Stimulated activated CD8-positive, alpha-beta memory T cell treated with anti-CD3 and anti-CD28 coated beads, Interleukin-2, amount 100 ng/mL, for 1 hour (primary cell): ENCODE measurements at places on chromosomes 2 and 18.

DNA sequence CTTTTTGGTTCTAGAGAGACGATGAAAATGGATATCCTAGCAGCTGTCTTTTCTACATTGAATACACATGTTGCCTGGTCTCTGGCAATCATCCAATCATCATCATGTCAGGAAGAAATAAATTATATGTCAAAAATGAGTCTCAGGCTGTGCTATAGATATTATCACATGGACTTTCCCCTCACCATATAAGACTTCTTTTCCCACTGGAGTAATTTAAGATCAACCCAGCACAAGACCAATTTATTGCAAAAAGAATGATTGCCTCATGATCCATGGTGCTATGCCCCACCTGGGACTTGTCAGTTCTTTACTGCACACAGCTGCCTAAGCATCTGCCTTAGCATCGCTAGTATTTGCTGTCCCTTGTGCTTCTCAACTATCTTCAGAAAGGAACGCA, 783.7 kb upstream of the TMEFF2 start:
- no peak for DNase-seq

- no peak for DNase-seq
These were observed 81.5 kb downstream of the EPHA4 start for GRCh38 chr2:221490506-221491060.

- DNase-seq, result no peak
These were observed 107.4 kb upstream of the KCTD1 start for GRCh38 chr18:26655525-26656430.

GRCh38 chr2:239019183-239019581, 171.3 kb downstream of the TWIST2 start:
- DNase-seq, result no peak

DNA sequence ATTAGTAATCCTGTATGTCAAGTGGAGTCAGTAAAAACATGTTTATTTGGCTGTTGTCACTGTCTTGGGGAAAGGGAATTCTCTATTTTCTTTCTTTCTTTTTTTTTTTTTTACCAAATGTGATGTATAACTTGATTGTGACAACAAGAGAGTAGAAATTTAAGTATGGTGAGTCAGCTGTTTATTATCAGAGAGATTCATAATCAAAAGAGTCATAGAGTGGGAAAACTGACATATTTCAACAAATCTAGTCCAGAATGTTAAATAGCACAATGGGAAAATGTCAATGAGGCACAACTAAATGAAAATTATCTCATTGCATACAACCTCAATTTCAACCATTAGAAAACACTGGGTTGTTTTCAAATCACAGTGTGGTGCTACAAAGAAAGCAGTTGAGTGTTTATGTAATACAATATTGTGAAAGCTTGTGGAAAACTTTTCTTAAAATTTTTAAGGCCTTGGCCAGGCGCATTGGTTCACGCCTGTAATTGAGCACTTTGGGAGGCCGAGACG, 111.9 kb upstream of the DTNA start:
- DNase-seq, result no peak

- DNase-seq, result peak; percentile 33
These were observed 38.1 kb downstream of the SNED1 start for GRCh38 chr2:241036397-241036963.

GRCh38 chr2:84782717-84783442, 98.0 kb downstream of the TRABD2A start:
- peak; percentile 7 for DNase-seq

DNA sequence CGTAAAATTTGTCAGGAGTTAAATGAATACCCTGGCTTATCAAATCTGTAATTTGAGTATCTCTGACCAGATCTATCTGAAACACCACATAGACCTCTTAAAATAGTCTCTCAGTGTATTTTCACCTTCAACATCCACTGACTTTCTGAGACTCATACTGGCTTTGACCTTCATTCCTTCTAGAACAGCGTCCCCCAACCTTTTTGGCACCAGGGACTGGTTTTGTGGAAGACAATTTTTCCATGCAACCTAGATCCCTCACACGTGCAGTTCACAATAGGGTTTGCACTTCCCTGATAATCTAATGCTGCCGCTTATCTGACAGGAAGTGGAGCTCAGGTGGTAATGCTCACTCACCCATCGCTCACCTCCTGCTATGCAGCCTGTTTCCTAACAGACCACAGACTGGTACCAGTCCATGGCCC, 3.2 kb downstream of the NBAS start:
- DNase-seq, result no peak

GRCh38 chr2:143787674-143788073, 658.5 kb downstream of the ARHGAP15 start:
- DNase-seq, result no peak

DNA sequence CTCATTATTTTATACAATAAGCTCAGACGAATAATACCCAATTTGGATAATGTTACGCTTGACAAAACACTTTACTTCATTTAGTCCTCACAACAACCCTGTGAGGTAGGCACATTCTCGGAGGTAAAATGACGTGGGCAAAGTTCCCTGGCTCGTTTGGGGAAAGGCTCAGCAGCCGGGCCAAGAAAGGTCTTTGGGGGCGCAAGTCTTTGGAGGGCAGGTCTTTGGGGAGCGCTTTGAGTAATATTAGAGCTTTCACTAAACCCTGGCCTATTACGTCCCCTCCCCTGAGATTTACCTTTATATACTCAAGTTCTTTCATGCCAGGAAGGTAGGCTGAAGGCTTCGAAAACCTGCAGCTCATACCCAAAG, 427 bp downstream of the RBKS start:
- no peak for DNase-seq

DNA sequence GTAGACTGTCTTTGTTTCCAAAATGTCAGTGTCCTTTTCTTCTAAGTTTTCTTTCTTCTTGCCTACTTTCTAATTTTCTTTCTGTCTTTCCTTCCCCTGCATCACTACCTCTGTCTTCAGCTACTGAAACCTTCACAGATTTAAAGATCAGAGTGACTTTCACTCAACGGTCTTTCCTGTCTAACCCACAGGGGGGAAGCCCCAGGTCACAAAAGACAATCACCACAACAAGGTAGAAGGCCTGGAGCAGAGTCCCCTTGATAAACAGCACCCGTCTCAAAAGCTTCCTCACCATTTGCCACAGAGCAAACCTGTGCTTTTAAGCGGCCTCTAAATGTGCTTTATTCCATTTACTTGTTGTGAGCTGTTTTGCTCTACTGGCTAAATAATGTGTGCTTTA, 665.4 kb downstream of the BCL11A start:
- DNase-seq, result peak; percentile 4

DNA sequence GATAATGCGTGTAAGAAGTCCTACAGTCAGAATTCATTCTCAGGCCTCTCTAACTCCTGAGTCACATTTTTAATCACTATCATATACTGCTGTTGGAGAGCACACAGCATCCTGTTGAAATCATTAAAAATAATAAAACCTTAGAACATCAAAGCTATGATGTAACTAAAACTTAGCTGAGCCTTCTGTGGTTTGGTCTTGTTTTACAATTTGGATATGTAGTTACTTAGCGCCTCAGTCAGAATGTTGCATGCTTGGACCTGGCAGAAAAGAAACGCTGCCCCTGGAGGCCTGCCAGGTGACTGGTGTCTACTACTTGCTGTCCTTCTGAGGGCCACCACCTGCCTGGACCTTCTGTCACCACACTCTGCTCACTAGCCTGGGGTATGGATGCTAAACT, 261.1 kb upstream of the RASGRP3 start:
- no peak for DNase-seq

DNA sequence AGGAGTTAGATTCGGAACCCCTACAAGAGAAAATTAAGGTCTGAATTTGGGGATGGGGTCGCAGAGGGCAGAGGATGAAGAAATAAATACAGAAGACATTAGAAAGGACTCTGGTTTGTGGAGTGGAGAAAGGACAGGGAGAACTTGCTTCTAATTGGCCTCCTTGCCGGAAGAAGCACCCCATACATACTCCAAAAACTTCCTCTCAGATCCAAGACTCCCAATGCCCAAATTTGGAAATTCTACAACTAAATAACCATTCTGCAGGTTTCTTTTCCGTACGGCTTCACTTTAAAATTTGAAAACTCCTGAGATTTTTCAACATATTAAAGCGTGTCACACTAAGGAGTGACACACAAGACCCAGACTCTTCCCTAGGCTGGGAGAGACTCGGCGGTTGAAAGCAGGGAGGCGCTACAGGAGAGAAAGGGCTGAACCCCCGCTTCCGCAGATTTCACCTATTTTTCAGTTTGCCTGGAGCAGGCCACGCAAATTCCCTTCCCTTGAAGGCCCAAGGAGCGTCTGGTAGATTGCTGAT, 478 bp downstream of the CLHC1 start:
- no peak for DNase-seq

- DNase-seq, result peak; percentile 10
These were observed 11.9 kb upstream of the AGFG1 start for GRCh38 chr2:227460070-227460485.

DNA sequence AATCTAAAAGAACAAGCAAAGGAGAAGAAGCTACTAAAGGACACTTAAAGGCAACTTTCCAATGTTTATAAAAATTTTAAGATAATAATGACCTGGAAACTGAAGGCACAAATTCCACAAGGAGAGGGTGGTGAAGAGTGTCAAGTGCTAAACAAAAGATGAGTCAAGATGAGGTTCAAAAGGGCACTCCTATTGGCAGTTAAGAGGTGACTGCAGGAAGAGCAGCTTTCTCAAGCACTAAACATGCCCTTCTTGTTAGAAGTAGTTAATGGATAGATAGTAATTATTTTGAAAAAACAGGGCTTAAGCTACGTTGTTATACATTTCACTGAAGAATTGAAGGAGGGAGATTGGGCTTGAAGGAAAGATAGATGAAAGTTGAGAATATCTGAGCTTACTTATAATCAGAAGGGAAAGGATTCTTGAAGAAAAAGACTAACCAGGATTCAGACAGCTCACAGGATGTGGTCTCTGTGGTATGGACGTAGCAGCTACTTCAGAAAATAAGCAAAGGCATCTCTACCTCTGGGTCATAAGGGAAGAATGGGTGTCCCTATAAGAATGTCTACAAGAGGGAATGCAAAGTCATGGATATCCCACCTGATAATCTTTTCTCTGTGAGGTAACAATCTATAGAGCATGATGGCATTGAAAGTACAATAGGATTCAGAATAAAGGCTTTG, 454.7 kb upstream of the SLC39A10 start:
- no peak for DNase-seq
